Foreskin fibroblast (primary cell): ENCODE measurements at places on chromosomes 3 and 15.
A peak's percentile ranks its signal among the peaks of the same experiment; 100 is the strongest.

DNA sequence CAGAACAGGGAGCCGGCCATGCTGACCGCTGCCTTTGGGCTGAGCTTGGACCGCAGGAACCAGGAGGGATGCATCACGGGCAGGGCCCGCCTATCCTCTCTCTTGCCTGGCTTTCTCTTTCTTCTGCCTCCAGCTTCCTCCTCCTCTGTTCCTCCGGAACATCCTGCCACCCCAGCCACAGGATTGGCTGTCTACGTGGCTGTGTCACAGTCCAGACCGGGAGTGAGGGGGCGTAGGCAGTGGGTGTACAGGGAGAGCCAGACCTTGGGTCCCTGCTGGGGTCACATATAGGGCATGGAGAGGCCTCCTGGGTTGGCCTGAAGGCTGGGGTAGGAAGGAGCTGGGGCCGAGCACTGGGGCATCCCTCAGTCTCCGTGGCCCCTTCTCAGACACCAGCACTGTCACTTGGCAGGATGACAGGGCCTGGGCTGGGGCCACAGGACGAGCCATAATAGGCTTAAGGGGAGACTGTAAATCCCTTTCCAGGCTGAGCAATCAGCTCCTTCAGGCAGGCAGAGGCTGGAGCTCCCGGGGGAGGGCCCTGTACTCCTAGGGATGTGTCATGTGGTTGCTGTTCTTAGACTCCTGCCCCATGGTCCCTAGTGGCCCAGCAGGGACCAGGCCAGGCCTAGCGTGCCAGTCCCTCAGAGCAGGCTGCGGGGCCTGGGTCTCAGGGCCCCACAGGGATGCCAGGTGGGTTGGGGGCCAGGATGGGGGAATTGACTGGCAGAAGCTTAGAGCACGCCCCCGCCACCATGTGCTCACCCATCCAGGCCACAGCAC lies 25.4 kb downstream of the LINGO1 start:
- peak; percentile 30 for DNase-seq

GRCh38 chr3:101077361-101078011 lies 84.3 kb upstream of the ABI3BP start:
- no peak for DNase-seq

DNA sequence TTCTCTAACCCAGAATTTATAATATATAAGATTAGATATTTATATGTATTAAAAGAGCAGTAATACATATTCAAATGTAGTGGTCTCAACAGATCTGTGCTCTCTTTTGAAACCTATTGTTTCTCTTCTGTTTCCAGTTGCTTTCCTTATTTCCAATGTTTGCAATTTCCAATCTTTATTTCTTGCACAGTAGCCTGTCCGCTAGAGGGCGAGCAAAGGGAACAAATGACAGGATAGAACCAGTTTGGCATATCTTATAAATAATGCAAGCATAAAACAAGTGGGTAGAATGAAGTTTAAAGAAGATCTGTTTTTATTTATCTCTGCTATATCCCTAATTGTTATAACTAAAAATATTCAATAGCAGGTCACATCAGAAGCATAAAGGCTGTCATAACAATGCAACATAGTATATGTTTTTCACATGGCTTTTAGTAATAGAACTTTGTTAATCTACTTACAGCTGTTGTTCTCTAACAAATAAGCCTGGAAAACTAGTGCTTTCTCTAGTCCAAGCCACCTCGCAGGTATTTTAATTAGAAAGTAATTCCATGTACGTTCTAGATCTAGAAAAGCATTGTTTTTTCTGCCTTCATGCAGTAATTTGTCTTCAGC lies 15.1 kb upstream of the TCAIM start:
- DNase-seq, result peak; percentile 29

DNA sequence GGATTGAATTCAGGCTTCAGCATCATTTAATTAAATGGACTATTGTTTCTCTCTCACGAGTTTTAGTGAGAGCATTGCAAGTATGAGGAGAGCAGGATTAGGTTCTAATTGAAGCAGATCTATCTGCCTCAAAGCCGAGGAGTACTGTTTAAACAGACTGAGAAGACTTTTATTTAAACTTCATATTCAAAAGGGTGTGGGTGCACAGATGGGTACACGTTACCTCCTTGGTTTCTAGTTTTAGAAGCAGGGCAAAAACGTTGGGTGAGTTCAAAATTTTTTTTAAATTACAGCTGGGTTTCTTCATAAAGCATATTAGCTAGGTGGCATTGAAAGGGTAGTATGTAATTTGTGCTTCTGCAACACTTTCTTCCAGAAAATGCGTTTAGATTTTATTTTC lies 26.5 kb upstream of the CLRN1 start:
- DNase-seq, result no peak

DNA sequence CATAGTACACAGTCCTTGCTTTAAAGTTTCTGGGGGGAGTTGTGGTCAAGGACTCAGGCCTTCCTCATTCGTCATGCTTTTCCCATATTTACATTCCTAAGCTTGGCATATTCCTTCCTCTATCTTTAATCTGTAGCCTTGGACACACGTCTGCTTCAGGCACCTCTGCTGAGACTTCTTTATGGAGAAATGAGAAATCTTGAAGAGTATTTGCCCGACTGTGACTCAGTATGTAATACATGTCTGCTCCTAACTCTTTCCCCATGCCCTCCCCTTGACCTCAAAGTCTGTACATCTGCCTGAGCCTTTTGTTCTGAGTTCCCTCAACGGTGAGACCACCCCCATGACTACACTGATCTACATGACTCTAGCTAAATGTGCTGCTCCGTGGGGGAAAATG lies 246.1 kb downstream of the SI start:
- DNase-seq, result no peak

DNA sequence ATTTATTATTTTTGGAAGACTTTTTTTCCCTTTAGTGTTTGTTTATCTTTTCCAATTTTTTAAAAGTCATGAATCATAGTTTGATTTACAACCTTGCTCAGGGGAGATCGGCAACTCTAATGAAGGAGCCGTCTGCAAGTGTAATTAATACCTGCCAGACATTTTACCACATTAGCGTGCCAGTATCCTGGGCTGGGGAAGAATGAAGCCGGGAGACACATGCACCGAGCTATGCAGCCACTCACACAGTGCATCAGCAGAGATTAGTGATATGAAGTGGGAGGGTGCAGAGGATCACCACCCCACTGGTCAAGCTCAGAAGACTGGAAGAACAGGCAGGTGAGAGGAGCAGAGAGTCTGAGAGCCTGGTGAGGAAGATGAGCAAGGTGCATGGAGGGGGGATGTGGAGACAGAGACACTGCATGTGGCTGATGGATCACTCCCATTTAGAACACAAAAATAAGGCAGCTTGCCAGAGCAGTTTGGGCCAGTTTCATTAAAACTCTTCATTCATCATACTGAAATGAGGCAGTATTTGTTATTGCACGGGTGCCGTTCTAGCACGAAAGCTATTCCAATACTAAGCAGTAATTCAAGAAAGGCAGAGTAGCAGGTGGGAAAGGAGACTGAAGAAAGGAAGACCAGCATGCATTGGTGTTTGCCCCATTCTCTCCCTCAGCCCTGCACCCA lies 821.6 kb downstream of the TUSC7 start:
- no peak for DNase-seq

DNA sequence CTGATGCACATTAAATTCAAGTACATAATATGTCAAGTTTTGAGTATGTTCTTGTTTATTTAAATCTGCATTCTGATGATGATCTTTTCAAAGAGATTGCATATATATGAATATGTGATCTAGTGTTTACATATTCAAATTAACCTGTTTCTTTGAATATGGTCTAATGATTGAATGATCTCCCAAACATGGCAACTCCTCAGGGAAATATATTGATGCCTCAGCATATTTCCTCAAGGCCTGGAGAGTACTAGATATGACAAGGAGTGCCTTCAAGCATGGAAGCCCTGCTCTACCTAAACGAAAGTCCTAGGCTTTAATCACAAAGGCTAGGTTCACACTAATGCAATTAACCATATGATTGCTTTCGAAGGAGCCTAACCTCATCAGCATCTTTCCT lies 532.8 kb downstream of the ZIC1 start:
- DNase-seq, result no peak

GRCh38 chr3:76044601-76045600 lies 259.6 kb upstream of the ZNF717 start:
- peak; percentile 79 for DNase-seq

- peak; percentile 9 for DNase-seq
Measured at GRCh38 chr3:132380920-132381319, 36.4 kb upstream of the DNAJC13 start.

- no peak for DNase-seq
Measured at GRCh38 chr3:31392568-31392967, 140.2 kb upstream of the STT3B start.

GRCh38 chr3:61648481-61648880 lies 87.1 kb downstream of the PTPRG start:
- DNase-seq, result no peak

GRCh38 chr3:131147534-131147933 lies 120.9 kb downstream of the NEK11 start:
- no peak for DNase-seq

GRCh38 chr15:79515300-79516027 lies 83.3 kb downstream of the MINAR1 start:
- no peak for DNase-seq

DNA sequence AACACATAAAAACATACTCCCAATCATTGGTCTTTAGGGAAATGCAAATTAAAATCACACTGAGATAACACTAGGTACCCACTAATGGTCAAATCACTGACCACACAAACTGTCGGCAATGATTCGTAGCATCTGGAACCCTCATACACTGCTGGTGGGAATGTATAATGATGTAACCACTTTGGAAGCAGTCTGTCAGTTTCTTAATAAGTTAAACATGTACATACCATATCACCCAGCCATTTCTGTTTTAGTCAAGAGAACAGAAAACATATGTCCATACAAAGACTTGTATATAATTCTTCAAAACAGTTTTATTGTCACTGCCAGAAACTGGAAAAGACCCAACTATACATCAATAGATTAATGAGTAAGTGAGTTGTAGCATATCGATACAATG lies 63.3 kb upstream of the LRRC3B start:
- no peak for DNase-seq

GRCh38 chr3:184345317-184346144 lies 8.1 kb downstream of the FAM131A start:
- peak; percentile 77 for DNase-seq

DNA sequence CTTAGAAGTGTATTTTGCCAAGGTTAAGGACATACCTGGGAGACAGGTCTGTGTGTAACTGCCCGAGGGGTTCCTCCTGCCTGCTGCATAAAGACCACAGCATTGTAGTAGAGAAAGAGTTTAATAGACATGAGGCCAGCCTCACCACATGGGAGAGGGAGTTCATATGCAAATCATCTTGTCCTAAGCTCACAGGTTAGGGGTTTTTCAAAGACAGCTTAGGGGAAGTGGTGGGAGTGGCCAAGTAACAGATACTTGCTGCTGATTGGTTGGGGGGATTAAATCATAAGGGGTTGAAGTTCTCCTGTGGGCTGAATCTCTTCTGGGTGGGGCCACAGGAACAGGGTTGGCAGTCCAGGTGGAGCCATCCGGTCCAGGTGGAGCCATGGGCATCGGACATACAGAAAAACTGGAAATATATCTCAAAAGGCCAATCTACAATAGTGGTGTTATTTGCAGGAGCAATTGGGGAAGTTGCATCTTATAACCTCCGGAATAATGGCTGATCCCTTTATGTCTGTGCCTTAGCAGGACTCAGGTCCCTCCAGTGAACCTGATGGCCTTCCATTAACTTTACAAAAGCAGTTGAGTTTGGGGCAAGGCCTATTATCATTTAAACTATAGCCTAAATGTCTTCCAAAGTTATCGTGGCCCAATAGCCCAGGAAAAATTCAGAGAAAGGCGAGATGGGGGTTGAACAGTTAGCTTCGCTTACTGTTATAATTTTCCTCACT lies 86.0 kb upstream of the MFGE8 start:
- no peak for DNase-seq

DNA sequence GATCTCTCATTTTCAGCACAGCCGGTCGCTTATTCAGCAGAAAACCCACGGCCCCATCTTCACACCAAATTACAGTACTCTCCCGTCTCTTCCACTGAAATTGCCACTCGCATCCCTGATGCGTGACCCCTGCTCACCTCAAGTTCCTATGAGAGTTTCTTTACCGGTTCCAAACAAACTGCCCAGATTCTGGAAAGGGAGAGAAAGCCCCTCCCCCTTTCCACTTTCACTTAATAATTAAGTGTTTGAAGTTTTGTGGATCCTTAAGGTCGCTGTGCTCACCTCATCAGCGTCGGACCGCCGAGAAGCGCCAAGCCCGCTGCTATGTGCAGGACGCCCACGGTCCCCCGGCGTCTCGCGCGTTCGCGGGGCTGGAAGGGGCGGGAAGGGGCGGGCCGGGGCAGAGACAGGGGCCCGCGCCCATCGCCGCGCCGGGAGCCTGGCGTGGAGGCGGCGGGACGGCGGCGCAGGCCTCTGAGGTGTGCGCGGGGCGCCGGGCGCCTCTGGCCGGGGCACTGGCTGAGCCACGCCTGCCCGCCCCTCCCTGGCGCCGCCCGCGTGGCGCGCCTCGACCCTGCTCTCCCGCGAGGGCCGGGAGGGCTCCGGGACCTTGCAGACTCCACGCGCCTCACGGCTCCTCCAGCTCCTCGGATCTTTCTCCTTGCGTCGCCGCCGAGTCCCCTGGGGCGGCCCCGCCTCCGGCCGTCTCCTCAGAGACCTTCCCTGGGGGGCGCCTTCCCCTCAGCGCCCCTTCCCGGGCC lies at the start of gene GPR156:
GPR156 (minus strand) TSS at position 476 of the 761 bp plus-strand sequence. CDS start 41,124 bp downstream, outside the sequence.
- peak; percentile 65 for DNase-seq

DNA sequence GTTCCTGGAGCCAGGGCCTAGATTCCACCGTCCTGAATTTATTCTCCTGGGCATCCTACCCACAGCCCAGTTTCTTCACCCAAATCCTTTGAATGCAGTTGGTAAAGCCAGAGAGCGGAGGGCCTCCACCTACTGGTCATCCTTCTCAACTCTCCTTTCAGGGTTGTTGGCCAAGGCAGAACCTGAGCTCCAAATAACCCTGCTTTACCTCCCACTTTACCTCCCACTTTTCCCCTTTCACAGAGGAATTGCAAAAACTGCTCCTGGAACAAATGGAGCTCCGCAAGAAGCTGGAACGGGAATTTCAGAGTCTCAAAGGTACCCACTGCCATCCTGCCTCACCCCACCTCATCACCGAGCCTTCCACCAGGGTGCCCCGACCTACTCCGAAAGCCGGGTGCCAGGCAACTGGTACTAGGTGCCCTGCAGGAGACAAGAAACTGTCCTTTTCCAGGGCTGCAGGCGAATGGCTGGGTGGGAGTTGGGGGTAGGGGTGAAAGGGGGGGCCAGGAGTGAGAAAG lies 6.8 kb downstream of the SKOR1 start:
- peak; percentile 35 for DNase-seq

- DNase-seq, result no peak
Measured at GRCh38 chr3:187136337-187136736, 3.0 kb downstream of the RPL39L start.
